ENCODE measurements at places on chromosomes 2 and 18. TPM values are rescaled to one million over a fixed set of nuclear protein-coding genes. Genes with fewer than 3 reads are reported as not detected.

- DNase-seq, result no peak
Measured at GRCh38 chr18:26190506-26190905, 35.7 kb upstream of the TAF4B start.

DNA sequence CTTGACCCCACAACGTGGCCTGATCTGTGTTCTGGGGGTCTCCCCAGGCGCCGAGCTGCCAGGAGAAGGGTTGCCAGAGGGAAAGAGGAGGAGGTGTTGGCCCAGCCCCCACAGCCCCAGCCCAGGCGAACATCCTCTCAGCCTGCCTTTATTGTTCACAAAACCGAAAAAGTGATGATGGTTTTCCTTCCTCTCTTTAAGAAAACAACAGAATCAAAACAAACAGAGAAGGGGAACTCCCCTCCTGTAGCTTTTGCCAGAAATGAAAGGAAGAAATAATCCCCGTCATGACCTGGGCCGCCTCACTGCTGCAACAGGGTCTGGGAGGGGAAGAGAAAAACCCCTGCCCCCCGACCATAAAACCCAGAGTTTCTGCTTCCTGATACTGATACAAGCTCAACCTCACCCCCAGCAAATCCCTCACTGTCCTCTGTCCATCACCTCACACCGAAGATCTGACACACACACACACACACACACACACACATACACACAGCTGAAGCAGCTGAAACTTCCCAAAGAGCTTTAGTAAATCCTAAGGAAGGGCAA lies 52.0 kb downstream of the ZFP36L2 start:
- DNase-seq, result no peak

DNA sequence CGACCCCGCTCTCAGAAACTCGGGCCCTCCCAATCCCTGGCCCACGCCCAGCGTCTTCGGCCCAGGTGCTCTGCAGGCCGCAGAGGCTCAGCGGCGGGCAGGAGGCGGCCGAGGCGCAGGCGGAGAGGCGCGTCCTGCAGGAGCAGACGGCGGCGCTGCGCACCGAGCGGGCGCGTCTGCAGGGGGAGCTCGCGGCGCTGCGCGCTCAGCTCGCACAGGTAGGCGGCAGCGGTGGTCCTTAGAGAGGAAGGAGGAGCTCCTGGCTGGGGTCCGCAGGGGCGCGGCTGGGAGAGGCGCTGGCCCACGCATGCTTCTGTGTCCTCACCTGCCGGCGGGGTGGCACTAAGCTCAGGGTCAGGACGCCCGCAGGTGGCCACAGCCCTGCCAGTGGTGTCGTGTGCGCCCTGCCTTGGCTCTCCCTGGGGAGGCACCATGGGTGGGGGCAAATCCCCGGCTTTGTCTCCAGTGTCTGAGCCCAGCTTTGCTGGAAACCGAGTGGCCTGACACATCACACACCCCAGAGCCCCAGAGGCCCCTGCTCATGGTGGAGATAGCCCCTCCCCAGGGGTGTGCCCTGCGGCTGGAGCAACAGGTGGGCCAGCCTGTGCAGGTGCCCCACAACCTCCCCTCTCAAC lies 14.9 kb upstream of the SNED1 start:
- DNase-seq, result peak; percentile 76

GRCh38 chr2:26620031-26620605 lies 21.0 kb downstream of the CIB4 start:
- DNase-seq, result no peak

- DNase-seq, result no peak
Measured at GRCh38 chr18:10121786-10122515, 208.1 kb downstream of the VAPA start.

Gene OR6B2
- not detected for total RNA-seq

DNA sequence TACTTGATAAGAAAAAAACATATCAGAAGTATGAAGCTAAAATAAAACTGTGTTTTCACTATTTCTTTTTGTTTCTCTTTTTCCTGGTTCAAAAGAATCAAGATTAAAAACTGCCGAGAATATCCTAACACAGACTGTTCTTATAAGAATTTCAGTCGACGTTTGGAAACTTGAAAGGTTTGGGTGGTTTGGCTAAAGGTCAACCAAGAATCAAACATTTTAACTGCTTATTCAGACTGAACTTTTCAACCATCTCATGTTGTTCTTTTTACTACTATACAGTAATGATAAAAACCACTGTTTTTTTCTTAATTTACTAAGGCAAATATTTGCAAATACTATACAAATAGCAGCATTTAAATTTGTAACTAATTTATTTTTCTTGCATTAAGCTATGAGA lies 308.5 kb upstream of the TFPI start:
- DNase-seq, result no peak

Gene SLC14A1
- not detected for total RNA-seq

DNA sequence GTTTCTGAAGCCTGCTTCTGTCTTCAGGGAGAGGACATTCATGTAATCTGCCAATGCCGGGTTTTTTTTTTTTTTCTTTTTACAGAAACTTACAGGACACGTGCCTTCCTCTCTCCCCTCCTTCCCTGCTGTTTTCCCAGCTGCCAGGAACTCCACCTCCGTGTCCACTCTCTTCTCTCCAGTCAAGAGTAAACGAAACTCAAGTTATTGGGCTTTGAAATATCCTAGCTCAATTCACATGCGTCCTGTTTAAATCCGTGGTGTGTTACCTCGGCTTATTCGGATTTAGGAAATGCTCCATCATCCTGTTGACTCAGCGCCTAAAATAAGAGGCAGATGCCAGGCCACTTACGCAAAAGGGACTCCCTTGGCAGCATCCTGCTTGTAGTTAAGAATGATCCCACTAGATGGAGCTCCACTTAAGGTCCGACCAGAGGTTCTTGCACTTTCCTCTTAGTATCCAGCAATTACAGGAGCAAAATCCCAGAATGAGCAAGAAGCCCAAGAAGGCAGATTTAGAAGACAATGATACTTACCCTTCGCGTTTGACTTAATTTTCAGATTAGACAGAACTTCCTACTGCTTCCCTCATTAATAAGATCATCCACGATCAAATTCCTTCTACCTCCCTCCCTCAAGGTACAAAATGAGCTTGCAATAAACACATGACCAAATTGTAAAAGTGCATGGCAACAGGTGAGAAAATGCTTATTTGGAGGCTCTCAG lies 97.2 kb upstream of the ZCCHC2 start:
- DNase-seq, result peak; percentile 35

Gene NTSR2
- total RNA-seq, result not detected

DNA sequence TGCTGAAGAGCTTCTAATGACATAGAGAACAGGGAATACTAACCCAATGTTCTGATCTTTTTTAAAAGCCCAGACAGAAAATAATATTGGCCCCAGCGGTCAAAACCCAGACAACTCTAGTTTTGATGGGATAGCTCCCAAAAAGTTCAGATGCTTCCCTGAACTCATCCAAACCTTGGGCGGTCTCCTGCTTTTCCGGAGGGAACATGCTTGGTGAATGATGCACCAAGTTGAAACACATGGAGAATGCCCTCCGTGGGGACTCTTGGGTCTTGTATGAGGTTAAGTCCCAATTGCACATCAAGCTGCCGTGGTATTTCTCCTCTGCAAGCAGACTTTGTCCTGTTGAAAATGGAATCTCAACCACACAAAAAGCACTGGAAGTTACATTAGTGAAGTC lies 120.7 kb upstream of the CTAGE1 start:
- DNase-seq, result no peak

DNA sequence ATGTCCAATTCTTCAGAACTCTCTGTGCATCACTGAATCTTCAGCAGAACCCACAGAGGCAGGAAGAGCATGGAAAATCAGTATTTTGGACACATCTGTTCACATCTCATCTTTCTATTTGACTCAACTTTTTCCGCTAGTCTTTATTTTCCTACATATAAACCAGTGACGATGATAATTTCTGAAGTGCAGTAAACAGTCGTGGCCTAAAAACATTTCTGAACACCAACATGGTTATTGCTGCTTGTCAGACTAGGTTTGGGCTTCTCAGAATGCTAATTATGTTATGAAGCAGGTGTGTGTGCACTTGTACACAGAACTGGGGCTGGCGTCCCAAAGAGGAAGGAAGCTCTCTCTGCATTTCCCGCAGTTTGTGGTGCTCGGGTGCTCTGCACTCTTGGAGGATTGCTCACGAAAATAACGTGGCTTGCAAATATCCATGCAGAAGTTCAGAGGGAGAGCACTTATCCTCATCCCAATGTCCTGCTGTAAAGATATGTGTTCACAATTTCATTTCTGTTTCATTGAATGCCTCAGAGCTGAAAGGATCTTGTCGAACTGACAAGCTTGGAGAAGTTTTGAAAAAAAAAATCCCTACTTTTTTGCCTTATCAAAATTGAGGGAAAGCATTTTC lies 50.8 kb downstream of the EDAR start:
- no peak for DNase-seq

All from glutamatergic neuron (in vitro differentiated cells).